Testis (tissue), 5 donors: ENCODE measurements at places on chromosomes 6 and 20. TPM values are rescaled to one million over a fixed set of nuclear protein-coding genes. Genes with fewer than 3 reads are reported as not detected.

Gene ZNF337
- total RNA-seq: 19.9 TPM

Gene GRIK2
- 23.5 TPM for total RNA-seq

Gene PPP1R16B
- total RNA-seq: 1.3 TPM

Gene LAMA5
- total RNA-seq: 144 TPM

Gene CD93
- 9.4 TPM for total RNA-seq

Gene TMEM244
- not detected for total RNA-seq

Gene MYCT1
- total RNA-seq: 3.4 TPM

Gene CCN5
- 152 TPM for total RNA-seq

Gene OTOR
- not detected for total RNA-seq

Gene ELOVL4
- total RNA-seq: 8.8 TPM

Gene ESR1
- total RNA-seq: 8.1 TPM

Gene PTK6
- total RNA-seq: 0.37 TPM

Gene TCF21
- total RNA-seq: 4.8 TPM

Gene SPDEF
- 0.47 TPM for total RNA-seq

Gene TOX2
- total RNA-seq: 67.0 TPM
